HepG2 (cell line): ENCODE measurements at places on chromosomes 12 and 14.

GRCh38 chr14:99686557-99687283 lies 2.6 kb downstream of the CYP46A1 start:
- no peak for DNase-seq

GRCh38 chr12:123369229-123369628 lies 4.6 kb upstream of the SBNO1 start:
- DNase-seq = no peak

- no peak for DNase-seq
Observed at GRCh38 chr12:76920172-76921099, 41.6 kb upstream of the CSRP2 start.

GRCh38 chr12:12839873-12840579 lies 26.9 kb downstream of the DDX47 start:
- DNase-seq = no peak
